ENCODE measurements at places on chromosomes 6 and 20.

GRCh38 chr6:34249469-34250261 lies 859 bp upstream of the SMIM29 start:
- DNase-seq, result no peak

- no peak for DNase-seq
Measured at GRCh38 chr6:165632194-165632593, 30.8 kb downstream of the PDE10A start.

DNA sequence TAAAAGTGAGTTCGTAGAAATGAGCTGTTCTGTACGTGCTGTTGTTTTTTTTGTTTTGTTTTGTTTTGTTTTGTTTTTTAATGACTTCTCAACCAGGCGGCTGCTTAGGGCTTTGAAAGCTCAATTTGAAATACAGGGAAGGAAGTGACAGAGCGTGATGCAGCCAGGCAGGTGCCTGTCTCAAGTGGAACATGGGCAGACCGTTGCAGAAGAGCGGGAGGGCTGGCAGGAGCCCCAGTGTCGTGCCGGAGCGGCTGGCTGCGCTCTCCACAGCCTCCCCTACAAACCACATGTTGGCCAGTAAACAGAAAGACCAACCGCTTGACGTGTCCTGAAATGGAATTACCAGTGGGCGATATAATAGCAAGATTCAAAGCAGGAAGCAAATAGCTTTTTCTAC lies 164.9 kb upstream of the RREB1 start:
- no peak for DNase-seq

DNA sequence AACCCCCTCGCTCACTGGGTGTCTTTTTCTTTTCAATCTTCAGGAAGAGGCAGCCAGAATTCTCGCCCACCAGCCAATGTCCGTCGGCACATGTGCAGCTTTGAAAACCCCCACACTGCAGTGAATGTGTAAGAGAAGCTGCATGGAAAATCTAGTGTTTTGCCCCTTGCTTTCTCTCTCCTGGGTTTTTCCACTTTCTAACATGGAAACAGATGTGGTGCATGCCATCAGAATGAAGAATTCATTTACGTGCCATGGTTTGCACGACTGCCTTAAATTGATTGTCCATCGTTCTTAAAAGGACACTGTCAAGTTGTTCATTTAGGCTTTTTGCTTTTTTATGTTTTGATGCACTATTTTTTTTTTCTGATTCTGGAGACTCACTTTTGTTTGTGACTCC lies 117.1 kb upstream of the RAB32 start:
- no peak for DNase-seq

GRCh38 chr20:49754596-49754995 lies 40.9 kb upstream of the B4GALT5 start:
- DNase-seq, result no peak

- DNase-seq, result no peak
Measured at GRCh38 chr6:141965016-141965545, 167.6 kb upstream of the GJE1 start.

GRCh38 chr6:131290955-131291354 lies 155.7 kb downstream of the AKAP7 start:
- no peak for DNase-seq

DNA sequence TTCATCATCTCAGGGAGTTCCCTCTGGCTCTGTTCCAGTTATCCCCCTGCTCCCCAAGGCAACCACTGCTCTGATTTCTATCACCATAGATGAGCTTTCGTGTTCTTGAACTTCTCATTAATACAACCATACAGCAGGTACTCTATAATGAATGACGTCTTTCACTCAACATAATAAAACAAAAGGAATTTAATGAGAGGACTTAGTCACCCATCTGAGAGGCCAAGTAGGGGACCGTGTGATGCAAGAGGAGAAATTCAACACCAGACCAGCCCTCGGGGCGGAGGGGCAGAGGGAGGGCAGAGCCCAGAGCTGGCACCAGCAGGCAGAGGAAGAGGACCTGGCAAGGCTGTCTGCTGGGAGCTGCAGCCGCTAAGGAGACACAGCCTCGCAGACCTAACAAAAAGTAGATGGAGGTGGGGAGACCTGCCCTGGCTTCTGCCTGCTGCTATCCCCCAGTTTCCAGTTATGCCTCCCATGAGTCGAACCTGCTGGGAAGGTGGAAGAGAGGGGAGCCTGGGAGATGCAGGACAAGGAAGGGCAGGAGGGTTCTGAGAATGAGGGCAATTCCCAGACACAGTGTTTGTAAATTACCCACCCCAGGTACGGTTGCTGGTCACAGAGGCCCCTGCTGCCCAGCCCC lies 13.8 kb downstream of the CCN5 start:
- no peak for DNase-seq

DNA sequence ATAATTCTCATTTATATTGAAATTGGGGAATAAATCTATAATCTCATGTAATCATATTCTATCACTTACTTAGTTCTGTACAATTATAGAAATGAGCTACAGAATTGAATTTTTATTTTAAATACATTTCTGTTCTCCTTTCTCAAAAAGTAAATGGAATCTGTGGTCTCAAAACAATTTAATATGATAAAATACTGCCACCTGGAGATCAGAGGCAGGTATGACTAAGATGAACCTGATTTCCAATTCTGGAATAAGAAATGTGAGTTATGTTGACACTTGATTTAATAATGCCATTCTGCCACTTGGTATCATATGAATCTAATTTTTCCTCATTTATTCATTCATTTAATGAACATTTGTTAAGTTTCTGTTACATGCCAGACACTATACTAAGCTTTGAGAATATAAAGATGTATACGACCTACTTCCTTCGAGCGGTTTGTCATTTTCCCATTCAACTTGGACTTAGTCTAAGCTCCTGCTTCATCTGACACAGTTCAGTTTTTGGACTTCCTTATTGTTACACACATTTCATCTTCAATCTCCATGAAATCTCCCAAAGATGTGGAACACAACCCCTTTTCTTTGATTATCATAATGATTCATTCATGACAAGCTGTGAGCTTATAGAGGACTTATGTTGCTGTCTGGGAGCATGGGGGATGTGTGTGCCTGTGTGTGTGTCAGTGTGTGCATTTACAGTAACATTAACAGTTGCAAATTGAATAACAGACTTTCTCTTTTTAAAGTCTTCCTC lies 7.5 kb upstream of the CCDC28A start:
- DNase-seq, result no peak

DNA sequence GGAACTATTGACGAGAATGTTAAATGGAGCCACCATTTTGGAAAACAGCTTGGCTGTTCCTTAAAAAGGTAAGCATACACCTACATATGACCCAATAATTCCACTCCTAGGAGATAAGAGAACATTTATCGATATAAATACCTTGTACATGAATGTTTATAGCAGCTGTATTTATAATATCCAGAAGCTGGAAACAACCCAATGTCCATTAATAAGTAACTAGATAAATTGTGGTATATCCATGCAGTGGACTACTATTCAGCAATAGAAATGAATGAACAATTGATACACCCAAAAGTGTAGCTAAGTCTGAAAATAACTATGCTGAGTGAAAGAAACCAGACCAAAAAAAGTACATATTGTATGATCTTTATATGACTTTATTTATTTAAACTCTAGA lies 42.2 kb upstream of the ADIG start:
- DNase-seq, result no peak

DNA sequence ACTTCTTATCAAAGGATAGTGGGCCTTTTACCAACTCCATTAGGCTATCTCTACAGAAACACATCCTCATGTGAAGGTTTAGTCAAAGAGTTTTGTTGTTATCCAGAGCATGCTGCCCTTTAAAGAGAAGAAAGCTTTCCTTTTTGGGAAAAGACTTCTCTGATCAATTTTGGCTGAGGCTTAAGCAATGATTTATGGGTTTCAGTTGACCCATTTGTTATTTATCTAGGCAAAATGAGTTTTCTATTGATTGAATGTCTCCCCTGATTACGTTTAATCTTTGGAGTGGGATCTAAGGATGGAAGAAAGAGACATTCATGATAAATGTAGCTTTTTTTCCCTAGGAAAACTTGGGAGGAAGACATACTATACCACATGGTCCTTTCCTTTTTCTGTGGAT lies 326.6 kb upstream of the JAG1 start:
- DNase-seq, result no peak

GRCh38 chr6:1855890-1856289 lies 246.2 kb downstream of the FOXC1 start:
- DNase-seq, result no peak

- no peak for DNase-seq
Measured at GRCh38 chr6:46925563-46926253, 4.0 kb upstream of the ADGRF5 start.

DNA sequence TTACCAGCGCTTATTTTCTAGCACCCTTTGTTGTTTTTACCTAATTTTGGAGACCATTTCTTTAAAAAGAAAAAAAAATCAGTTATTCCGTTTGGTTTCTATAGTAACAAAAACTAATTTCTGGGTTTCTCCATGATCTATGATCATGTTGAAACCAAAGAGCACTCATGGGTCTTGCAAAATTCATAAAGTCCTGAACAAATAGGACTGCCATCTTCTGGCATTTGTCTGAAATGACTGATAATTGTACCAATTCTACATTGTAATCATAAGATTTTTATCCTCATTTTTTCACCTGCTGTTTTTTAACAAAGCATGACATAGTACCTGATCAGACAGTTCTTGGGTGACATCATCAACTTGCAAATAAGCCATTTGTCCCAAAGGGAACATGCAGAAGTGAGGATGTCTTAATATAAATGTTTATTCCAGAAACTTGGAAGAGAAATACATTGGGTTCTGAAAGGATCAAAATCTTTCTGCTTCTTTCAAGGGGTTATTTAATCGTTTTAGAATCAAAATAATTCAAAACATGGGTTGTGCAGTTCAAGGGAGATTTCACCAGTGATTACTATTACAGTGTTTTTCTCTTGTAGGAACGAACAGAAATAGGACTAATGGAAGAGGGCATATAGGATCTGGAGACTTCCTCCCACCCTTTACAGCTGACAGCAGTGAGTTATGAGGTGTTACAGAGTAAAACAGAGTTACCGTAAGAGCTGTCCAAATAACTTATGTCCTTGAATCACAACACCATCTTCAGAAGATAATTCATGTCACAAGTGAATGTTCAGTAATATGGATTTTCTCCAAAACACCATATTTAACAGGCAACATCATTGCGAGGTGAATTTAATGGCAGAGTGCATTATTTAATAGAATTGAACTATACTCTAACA lies 87.1 kb upstream of the GJE1 start:
- no peak for DNase-seq

DNA sequence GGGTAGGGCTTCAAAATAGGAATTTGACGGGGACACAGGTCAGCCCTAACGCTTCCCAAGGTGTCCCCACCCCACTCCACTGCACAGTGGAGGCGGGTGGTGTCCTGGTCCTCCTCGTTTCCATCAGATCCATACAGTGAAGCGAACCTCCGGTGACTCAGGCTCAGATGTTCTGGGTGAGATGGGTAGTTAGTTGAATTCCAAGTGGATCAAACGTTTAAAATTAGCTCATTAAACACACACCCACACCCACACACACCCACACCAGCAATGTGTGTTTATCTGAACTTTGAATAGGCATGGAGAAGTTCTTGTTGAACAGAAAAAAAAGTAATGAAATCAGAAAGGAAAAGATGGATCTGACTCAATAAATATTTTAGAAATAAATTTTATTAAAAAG lies 58.9 kb downstream of the CDH4 start:
- DNase-seq, result no peak

DNA sequence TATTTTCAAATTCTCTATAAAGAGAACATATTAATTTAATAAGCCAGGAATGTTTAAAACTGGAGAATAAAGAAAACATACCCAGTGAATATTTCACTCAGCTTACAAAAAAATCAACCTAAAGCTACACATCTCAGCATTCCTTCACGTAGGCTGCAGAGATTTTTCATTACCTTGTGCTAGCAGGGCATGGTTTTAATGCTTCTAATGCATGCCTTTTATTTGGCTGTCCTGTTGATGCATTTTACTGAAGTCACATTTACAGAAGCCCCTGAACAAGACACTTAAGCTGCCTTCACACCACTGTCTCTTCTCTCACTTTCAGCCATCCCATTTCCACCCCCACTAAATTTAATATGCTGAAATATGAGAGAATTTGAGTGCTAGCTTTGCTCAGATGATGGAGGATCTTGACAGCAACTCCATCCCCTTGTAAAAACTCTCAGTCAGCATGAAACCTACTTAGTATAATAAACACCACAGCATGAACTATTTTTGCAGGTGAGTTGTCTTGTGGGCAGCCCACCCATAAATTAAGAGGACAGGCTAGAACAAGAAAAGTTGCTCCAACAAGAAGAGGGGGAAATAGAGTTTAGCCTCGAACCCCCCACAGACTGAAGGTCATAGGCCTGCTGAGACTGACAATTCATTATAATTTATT lies 159.4 kb downstream of the SIM1 start:
- no peak for DNase-seq

DNA sequence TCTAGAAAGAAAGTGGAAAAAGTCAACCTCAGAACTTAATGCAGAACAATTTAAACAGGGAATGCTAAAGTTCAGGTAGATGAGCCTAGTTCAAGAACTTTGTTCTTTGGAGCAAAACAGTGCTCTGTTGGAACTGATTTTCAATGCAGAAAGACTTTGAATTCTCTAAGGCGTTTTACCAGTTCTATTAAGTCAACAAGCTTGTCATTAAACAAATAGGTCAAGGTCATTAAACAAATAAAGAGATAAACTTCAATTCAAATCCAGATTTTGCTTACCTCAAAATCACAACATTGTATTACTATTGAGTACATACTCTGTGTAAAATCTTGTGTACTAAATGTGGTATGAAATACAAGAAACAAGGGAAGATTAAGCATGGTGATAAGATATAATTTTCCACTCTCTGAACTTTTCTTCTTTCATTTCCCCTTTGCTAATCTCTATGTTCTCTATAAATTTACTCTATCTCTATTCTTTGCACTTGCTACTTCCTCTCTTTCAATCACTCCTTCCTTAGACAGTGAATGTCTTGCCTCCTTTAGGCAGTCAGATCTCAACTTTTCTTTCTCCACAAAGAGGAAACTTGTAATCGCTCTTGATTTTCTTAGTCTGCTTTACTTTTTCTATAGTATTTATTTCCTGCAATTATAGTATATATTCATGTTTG lies 160.8 kb upstream of the KHDRBS2 start:
- DNase-seq, result no peak

GRCh38 chr6:95948324-95948723 lies 67.5 kb upstream of the FUT9 start:
- no peak for DNase-seq

GRCh38 chr6:61869632-61870400 lies 416.2 kb downstream of the KHDRBS2 start:
- DNase-seq, result no peak

GRCh38 chr6:24720131-24720603 lies 1.2 kb upstream of the C6orf62 start:
- DNase-seq, result peak; percentile 62

- no peak for DNase-seq
Measured at GRCh38 chr6:163893609-163894189, 479.2 kb downstream of the QKI start.
